ENCODE measurements at places on chromosomes 4 and X.

GRCh38 chr4:151484396-151485102, 75.6 kb downstream of the FHIP1A start:
- no peak for DNase-seq

DNA sequence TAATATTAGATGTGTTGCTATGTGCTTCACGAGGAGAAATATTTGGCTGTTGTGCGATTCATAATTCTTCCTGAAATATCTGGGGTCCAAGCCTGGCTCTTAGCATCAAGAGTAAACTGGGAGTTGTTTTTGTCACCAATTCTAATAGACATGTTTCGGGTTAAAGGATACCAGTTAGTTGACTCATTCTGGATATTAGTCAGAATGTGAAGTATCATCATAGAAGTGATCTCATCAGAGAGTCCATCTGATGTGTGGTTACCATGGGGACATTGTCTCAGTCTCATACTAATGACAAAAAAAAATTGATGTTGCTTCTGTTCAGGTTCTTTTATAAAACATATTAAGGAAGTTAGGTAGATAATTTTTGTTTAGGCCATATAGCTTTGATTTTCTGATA, 57.2 kb upstream of the MTMR1 start:
- DNase-seq, result no peak

DNA sequence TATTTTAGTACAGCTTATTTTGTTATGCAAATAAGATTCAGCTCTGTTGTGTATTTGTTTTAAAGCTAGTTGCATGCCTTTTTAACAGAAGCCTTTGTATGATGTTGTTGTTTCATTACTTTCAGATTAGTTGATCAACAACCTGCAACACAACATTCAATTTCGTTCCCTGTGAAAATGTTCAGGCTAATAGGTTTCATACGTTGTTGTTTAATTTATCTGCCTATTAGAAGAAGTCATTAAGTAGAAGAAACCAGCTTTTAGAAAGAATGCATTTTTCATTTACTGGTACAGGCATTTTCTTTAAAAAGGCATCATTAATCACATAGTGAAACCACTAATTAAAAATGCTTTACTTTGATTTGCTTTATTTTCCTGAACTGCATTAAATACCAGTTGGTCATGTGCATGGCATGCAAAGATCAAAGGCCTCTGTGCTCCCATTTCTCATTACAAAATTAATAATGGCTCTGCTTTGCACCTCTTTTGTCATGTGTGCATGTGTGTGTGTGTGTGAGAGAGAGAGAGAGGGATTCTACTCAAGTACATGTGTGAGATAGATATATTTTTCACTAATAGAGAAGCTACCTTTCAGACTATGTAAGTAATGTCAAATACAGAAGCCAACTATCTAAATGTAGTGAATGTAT, 29.2 kb upstream of the CTSO start:
- no peak for DNase-seq

- DNase-seq, result no peak
Measured at GRCh38 chrX:64190136-64190740, 15.3 kb downstream of the AMER1 start.

- no peak for DNase-seq
Measured at GRCh38 chr4:48556268-48556667, 66.2 kb downstream of the ZAR1 start.

DNA sequence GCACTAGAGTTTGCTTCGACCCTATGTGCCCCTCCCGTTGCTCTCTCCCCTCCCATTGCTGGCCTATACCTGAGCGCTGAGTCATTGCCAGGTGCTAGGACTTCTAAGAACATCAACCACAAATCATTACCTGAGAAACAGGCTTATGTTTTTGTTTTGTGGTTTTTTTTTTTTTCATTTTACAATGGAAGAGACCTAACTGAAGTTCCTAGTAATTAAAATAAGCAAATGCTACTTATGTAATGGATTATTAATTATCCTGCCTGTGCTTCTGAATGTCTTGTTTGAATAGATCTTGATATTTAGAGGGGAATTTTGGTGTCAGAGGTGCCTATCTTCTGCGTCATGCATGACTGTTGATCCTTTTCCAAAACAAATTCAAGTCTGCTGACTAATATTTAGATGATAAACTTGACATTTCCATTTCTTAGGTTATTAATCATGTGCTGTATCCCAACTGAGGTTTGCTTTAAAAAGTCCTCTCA, 275.4 kb upstream of the CPEB2 start:
- no peak for DNase-seq

DNA sequence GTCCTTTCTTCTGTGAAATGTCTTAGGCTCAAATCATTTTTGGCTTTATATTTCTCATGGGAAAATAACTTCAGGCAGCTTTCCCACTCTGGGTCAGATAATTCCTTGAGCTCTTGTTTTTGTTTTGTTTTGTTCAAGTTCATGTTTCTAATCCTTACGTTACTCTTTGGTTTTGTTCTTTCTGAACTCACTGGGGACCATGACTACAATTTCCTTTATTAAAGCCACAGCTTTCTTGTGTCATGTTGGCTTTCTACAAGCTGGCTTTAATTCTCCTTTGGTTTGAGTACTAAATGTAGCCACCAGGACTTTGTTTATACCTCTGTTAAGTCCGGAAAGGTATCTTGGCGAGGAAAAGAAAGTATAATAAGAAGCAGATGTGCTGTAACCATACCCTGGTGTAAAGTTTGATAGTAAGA, 30.8 kb upstream of the ANXA3 start:
- no peak for DNase-seq

- no peak for DNase-seq
Measured at GRCh38 chr4:140344101-140344500, 29.3 kb upstream of the SCOC start.

DNA sequence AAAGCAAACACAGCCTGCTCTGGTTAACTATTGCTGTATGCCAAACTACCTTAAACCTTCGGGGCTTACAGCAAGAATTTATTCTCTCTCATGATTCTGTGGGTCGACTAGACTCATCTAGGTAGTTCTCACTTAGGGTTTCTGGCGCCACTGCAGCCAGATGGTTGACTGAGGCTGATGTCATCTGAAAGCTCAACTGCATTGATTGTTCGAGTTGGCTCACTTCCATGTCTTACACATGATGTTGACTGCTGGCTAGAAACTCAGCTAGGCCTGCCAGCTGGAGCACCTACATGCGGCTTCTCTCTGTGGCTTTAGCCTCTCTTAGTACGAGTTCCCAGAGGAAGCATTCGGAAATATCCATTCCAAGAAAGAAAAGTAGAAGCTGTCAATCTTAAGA, 103.2 kb downstream of the SRPX start:
- no peak for DNase-seq

- no peak for DNase-seq
Measured at GRCh38 chr4:130044788-130045531, 949.0 kb downstream of the C4orf33 start.

DNA sequence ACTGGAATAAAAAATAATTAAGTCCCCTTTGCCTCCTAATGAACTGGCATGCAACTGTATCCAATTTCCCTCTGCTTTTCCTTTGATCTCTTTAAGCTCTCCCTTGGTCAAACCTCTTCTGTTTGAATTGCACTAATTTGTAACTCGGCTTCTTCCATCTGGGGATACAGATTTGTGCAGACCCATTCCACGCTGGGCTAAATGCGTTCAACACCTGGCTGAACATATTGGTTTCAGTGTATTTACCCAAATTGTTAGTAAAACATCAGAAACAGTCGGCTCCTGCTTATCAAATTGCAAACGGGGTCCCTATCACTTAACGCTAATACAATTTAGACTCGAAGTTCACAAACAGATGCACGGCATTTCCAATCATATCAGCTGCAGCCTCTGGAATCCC, 124.9 kb upstream of the TAPT1 start:
- no peak for DNase-seq

GRCh38 chr4:63528256-63528991, 880.8 kb downstream of the TECRL start:
- DNase-seq, result no peak

DNA sequence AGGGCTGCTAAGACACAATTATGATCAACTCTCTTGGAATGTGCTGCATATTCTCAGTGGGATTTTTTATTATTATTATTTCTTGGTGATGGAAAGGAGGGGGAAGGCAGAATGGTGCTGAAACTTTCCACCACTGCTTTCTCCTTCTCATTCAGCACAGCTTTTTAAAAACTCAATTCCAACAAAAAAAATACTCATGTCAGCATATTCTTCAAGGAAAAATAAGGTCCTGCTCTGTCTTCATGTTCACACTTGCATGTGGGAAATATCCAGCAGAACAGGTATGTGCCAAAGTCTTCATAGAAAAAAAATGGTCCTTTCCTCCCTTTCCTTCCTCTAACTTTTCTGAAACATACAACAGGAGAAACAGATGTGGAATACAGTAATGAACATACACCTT, 144.0 kb upstream of the ADAMTS3 start:
- no peak for DNase-seq

- DNase-seq, result no peak
Measured at GRCh38 chrX:70635227-70635626, 190.6 kb downstream of the DLG3 start.

DNA sequence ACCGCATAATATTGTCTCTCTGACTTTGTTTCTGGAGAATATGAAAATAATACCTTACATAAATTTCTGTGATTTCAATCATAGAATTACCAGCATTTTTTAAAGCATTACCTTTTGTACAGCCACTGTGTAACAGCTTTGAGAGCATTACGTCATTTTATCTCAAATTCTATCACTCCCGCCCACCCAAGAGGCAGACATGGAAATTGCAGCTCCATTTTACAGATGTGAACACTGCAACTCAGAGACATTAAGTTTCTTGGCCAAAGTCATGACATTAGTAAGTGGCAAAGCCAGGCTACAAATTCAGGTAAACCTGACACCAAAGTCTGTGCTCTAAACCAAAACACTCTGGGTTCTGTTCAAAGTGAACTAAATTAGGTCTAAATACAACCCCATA, 33.6 kb upstream of the KDR start:
- no peak for DNase-seq

DNA sequence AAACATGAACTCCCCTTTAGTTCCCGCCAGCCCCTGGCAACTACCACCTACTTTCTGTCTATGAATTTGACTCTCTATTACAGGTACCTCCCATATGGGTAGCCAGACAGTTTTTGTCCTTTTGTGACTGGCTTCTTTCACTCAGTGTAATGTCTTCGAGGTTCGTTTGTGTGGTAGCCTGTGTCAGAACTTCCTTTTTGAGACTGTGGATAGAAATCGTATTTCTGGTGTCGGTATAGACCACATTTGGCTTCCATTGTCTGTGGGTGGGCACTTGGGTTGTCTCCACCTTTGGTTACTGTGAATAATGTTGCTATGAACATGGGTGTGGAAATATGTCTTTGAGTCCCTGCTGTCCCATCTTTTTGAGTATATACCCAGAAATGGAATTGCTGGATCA, 5.4 kb upstream of the CLDN34 start:
- no peak for DNase-seq

- DNase-seq, result no peak
Measured at GRCh38 chr4:4872314-4872903, 12.9 kb downstream of the MSX1 start.

GRCh38 chrX:13837290-13837745, 20.4 kb upstream of the GPM6B start:
- no peak for DNase-seq

DNA sequence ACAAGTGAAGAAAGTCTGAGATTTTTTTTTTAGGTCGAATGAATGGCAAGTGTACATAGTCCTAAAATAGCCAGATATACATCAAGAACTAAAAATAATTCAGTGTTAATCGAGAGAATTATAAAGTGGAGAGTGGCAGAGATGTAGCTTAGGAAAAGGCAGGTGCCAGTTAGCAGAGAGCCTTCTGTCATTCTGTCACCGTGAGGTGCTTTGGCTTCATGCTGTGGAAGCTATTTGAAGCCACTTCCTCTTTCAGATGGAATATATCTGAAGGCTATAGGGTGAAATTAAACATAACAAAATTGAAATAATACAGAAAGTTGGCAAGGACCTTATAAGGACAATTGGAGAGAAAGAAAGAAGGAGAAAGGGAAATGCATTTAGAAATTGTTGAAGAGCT, 756.3 kb downstream of the CCSER1 start:
- DNase-seq, result no peak

GRCh38 chr4:92830771-92831170, 527.0 kb downstream of the GRID2 start:
- DNase-seq, result no peak

- DNase-seq, result no peak
Measured at GRCh38 chr4:182684796-182685195, 232.4 kb downstream of the DCTD start.

DNA sequence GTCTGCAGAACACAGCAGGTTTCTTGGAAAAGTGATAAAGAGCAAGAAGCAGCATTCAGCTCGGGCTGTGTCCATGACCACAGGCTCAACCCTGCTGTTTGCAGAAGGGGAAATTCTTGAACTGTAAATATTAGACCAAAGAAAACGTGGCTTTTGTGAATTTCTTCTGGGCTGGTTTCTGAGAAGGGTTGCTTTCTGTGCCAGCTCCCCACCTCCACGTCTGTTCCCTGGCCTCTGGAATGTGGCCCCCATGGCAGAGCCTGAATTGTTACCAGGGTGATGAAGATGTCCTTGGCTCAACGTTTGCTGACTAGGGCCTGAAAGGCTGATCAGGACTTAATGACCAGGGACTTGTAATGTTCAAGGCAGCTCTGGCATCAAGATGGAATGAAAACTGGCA, 116.0 kb downstream of the CPEB2 start:
- no peak for DNase-seq

GRCh38 chr4:17283832-17284231, 228.1 kb downstream of the QDPR start:
- DNase-seq, result no peak

GRCh38 chr4:175308236-175308635, 390.1 kb downstream of the ADAM29 start:
- DNase-seq, result no peak
